H9 (cell line): ENCODE measurements at places on chromosomes 7 and 10.

- no peak for DNase-seq
Measured at GRCh38 chr7:112172870-112173567, 33.2 kb downstream of the DOCK4 start.

DNA sequence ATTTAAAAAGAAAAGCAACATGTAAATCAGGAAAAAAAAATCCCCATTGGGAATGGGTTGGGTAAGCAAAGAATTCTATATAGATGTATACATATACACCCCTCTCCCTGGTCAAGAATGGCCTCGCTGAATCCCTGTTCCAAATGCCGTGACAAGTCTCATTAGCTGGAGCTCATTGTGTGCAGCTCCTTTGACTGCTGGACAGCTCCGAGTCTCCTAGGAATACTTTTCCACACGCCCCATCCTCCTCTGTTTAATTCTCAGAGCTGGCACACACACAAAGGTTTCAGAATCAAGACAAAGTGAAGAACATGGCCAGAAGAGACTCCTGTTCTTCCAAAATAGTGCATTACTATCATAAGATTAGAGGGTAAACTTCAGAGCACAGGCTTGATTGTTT, 130.9 kb upstream of the MKLN1 start:
- no peak for DNase-seq

DNA sequence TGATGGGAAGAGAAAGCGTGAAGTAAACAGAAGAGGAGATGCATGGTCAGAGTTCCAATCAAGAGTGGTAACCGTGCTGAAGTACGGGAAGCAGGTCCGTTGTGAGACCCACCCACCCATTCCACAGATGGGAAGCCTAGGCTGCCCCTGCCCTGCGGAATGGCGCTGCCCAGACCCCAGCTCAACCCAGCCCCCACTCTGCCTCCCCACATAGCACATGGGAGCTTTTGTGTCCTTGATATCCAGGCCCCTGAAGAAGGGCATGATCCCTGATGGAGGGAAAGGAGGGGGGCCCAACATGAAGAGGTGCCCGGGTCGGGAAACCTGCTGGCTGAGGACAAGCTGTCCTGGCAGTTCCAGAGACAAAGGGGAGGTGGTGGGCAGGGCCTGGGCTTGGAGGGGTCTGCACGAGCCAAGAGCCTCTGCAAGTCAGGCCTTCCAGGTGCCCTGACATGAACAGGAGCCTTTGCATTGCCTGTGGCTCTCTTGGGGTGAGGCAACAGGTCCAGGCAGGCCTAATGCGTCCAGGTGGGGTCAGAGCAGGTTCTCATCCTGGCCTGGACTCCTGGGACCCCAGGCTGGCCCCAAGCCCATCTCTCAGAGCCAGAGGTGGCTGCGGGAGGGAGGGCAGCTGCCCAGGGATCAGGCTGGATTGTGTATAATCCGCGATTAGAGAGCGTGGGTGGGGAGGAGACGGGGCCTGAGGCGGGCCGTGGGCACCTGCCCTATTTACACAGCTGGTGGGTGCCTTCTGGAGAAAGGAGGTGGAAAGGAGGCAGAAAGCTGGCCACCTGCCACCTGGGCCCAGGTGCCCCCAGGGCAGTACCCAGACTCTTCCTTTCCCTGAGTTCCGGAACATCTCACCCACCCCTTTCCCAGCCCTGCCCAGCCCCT, 23.5 kb downstream of the YKT6 start:
- DNase-seq = no peak

- DNase-seq = no peak
Measured at GRCh38 chr7:72465521-72465920, 53.4 kb upstream of the CALN1 start.

- peak; percentile 13 for DNase-seq
Measured at GRCh38 chr10:78449554-78449953, 415.9 kb downstream of the RPS24 start.

DNA sequence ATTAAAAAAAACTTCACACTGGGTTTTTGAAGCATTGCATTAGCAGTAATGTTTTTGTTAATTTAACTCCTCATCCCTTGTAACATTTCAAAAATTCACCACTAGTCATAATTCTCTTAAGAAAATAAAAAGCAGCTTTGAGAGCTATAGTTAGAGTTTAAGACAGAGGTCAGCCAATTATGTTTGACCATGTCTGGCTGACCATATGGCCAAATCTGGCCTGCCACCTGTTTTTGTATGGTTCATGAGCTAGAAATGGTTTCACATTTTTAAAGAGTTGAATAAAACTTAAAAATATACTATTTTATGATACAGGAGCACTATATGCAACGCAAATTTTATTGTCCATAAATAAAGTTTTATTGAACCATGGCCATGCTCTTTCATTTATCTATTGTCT, 73.0 kb upstream of the LRRTM3 start:
- DNase-seq = no peak

GRCh38 chr10:37934791-37935190, 41.7 kb downstream of the ZNF25 start:
- no peak for DNase-seq

DNA sequence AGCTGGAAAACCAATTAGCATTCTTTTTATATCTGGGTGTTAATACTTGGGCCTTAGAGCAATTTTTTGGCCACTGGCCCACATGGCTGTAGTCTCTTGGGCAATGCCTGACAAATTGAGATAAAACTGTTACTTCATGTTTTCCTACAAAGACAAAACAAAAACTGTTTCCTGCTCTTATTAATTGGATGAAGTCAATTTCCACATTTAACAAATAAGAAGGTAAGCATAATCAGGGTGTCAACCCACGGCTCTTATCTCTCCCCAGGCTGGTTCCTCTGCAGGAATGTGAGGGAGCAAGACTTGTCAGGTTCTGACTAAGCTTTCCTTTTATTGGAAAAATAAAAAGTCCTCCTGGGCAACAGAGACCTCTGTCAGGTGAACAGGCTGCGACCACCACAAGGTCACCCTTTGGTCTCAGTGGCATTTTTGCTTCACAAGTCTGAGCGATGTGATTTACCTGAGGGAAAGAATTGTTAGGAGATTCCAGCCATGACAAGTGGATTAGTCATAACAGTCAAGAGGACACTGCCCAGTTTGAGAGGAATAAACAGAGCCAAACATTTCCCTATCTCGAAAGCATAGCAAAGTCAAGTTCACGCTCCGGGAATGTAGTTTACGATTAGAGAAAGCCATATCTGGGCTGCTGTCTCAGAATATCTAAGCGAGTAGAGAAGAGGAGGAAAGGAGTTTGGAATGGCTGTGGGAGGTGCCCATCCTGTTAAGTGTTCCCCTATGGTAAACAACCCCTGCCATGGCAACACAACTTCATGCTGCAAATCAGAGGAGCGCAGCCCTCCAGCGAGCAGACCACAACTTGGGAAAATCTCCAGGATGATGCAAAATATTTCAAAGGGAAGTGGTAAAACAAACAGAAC, 144.4 kb downstream of the TES start:
- peak; percentile 42 for DNase-seq
